ENCODE measurements at places on chromosomes 2 and 18.
A peak's percentile ranks its signal among the peaks of the same experiment; 100 is the strongest.

DNA sequence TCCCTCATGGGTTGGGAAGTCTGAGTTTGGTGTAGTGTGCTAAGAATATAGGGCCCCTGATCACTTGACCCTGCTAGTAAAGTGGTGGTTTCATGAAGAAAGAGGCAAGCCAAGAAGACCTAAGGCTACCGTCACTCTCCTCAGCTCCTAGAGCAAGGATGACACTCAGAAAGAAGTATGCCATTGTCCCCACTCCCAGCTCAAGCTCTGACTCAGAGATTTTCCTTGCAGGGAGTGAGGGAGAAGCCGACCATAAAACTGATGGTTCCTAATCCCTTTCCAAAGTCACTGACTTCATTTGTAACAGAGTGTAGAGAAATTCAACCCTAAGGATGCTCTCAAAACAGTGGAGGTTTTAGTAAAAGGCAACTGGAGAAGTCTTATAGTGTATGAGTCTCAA lies 80.9 kb downstream of the ICA1L start:
- DNase-seq, result no peak

- DNase-seq, result no peak
These were observed 33.6 kb downstream of the STEAP3 start for GRCh38 chr2:119257198-119257597.

DNA sequence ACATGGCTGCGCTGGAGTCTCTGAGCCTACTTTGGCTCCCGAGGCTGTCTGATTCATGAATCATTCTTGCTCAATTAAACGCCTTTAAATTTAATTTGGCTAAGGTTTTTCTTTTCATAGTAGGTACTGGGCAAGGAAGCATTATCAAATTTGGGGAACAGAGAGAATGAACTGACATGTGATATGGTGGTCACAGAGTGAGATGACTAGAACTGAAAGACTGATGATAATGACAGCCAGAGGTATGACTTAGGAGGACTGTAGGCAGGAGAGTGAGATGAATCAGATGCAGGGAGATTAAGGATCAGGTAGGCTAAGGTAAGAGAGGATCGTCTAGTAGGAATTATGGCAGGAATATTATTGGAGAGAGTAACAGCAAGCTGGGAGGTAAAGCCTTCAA lies 40.9 kb upstream of the ST8SIA3 start:
- no peak for DNase-seq

DNA sequence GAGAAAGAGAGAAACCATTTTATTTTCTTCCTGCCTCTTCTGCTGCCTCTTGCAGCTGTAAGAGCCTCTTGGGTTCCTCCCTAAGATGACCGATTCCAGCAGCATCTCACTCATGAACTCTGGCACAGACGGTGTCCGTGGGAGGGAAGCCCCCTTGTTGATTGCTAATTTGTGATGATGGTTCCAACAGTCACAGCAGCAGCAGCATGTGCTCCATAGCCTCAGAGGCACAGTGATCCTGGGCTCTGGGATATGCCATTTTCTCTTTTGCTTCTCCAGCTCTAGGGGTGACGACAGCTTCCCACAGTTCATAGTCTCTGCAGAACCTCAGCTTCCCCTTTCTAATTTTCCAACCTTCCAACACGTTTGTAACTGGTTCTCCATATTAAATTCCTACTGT lies 324.2 kb upstream of the HS6ST1 start:
- no peak for DNase-seq

DNA sequence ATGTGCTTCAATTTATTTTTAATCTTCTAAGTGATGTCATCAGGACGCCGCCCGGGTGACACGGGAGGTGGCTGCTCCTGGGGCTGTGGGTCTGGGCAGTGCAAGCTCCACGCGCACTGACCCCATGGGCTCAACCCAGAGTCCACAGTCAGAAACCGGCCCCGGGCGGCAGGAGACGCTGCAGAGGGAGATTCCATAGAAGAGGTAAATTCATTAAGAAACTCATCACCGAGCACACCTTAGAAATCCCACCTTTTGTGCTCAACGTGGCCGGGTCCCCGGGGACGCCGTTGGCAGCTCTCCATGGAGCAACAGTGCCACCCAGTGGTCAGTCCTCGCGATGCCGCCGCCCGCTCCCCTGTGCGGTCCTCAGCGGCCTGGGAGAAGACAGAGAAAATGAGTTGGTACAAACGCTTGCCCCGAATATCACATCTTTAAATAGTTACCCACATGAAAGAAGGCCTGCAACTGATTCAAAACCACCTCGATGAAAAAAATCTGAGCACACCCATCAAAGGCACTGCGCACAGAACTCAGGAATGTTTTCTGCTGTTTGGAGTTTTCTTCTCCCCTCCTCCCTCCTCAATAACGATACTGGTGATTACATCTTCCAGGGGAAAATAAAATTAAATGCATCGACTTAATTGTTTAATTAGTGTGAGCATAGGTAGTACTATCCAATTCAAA lies 92.6 kb downstream of the CMPK2 start:
- DNase-seq, result peak; percentile 28

GRCh38 chr18:26802330-26803200 lies 62.9 kb downstream of the AQP4 start:
- no peak for DNase-seq

DNA sequence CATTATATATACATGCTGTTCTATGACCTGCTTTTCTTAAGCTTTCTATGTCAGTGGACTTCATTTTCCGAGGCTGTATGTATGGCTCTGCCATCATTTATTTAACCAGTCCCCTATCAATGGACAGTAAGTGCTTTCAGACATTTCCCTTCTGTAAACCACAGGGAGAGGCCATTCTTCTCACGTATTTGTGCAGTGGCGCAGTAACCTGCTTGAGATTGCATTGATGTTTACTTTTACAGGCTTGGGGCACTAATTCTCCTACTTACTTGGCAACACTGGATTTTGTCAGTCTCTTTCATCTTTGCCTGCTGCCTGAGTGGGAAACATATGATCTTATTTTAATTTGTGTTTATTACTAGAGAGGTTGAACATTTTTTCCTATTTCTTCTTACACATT lies 52.1 kb downstream of the BOLA3 start:
- DNase-seq, result no peak

GRCh38 chr2:74816540-74817303 lies 17.2 kb upstream of the HK2 start:
- no peak for DNase-seq

GRCh38 chr2:216799873-216800431 lies 59.9 kb downstream of the TNP1 start:
- DNase-seq, result no peak

DNA sequence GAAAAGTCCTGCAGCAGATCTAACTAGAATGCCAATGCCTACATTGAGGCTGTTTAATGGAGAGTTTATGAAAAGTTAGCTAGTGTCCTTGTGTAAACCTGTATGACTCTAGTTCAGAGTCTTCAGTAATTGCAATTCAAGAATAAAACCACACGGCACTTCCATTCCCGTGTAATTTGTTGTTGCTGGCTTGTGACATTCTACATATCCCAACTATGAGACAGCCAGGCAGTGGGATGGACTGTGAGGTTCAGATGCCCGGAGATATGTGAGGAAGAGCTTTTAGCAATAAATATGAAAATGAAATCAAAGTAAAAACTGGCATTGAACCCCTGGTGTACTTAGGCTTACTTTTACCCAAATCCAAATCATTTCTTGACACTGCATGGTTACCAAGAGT lies 263.4 kb downstream of the NEDD4L start:
- DNase-seq, result no peak

DNA sequence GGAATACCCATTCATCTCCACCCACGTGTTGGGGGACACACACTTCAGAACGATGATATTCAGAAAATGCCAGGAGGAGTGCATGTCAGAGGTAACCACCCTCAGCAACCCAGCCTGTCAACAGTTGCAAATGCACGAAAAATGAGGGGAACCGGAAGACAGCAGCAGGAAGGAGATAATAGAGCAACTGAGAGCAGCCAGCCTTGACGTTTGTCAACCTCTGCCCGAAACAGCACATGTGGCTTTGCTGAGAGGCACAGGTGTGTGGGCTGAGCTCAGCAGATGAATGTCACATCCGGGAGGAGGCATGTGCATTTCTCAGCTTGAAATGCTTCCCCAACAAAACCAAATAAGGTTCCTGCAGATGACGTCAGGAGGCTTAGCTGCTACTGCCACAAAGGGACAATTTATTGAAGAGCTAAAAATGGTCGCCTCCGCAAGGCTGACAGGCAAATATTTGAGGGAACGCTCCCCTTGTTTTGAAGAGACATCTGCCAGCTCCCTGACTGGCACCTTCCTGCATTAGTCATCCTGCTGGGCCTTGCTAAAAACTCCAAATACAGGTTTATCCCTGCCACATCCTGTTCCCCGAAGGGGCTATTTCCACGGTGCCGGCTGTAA lies 419.0 kb downstream of the NBAS start:
- peak; percentile 67 for DNase-seq

- no peak for DNase-seq
These were observed 76.7 kb upstream of the SLC8A1 start for GRCh38 chr2:40528564-40528963.

DNA sequence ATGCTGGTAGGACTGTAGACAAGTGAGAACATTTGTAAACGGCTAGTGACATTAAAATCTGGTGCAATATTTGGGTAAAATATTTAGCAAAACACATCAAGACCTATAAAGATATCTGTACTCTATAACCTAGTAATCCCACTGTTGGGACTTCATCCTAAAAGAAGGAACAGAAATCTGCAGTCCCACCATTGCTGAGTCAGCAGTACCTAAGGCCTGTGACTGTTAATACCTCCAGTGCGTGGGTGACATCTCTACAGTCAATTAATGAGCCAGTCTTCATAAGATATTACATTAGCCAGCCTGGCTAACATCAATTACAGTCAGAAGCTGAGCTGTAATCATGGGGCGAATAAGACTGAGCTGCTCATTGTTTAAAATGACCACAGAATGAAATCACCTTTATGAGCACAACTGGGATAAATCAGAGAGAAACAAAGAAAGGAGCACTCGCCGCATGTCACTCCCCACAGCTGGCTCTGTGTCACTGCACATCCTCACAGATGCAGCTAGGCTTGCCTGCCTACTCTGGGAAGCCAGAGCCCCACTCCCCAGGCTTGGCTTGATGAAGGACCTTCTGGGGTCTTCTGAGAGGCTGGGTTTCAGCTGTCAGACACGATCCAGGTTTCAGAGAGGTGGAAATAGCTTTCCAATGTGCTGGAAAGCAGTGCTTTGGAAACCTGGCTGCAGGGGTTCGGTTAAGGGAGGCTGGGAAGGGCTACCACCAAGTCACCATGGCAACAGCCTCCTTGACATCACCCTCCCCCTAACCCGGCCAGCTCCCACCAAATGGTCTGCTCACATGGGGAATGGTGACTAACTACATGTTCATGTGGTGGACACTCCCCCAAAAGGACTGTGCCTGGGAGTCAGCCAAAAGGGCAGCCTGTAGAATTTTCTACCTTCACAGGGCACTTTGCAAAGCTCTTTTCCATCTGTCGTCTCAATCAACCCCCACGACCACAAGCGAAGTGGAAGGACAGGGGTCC lies 145.0 kb downstream of the ZBTB7C start:
- no peak for DNase-seq

- DNase-seq, result no peak
These were observed 331.2 kb downstream of the CTNNA2 start for GRCh38 chr2:79844011-79844410.

DNA sequence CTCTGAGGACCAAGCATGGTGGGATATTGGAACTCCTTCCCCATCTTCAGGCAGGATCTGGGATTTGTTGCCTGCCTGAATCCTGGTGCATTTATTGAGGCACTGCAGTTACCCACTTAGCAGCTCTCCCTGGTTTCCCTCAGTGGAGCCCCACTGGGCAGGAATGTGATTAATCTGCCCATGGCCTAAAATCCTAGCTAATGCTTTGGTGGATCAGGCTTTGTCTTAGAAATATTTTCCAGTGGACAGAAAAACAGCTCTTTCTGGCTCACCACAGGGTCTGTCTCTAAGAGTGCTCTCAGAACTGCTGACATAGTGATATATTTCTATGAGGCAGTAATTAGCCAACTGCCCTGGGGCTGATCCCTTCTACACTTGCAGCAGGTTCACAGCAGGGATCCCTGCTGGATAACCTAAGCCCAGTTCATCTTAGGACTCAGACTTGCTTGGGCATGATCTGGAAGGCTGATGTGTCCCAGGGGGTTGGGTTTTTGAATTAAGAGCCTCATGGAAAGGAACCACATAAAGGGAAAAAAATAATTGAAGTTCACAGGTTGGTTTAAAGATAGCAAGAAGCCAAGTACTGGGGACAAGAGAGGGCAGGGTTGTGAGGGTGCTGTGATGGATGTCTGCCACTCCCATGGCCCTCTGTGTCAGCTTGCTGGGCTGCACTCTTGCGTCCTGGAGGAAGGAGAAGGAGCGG lies 44.3 kb upstream of the ZDBF2 start:
- DNase-seq, result no peak

DNA sequence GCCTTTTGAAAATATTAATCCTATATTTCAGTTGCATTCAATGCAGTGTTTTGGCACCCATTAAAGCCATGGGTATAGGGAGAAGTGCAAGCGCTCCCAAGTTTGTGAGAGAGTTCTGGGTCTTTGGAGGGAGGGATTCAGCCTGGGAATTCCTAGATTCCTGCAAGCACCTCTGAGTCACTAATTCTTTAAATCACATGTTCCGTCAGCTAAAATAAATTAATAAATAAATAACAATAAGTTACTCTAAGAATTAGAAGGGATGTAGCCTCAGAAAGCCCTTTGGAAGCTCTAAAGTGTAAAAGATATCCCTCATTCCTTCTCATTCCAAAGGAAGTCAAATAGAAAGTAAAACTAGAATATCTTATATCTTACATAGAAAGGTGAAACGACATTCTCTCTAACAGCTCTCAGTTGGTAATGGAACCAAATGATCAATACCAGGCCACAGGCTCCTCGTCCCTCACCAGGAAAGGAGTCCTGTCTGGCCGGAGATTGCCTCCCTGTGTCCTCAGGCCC lies 222.4 kb upstream of the RBBP8 start:
- DNase-seq, result no peak

- no peak for DNase-seq
These were observed 375 bp downstream of the WNT10A start for GRCh38 chr2:218880859-218881594.

GRCh38 chr18:12333506-12334290 lies 25.7 kb downstream of the TUBB6 start:
- DNase-seq, result no peak

GRCh38 chr2:129895526-129896082 lies 83.9 kb upstream of the RAB6C start:
- no peak for DNase-seq

- no peak for DNase-seq
These were observed 49.0 kb downstream of the UGP2 start for GRCh38 chr2:63890678-63891077.

- DNase-seq, result no peak
These were observed 1371.5 kb upstream of the TMEFF2 start for GRCh38 chr2:193566276-193566675.

- no peak for DNase-seq
These were observed 32.7 kb downstream of the SIX3 start for GRCh38 chr2:44974064-44974715.

- DNase-seq, result no peak
These were observed 55.4 kb downstream of the BOLA3 start for GRCh38 chr2:74092275-74092674.

DNA sequence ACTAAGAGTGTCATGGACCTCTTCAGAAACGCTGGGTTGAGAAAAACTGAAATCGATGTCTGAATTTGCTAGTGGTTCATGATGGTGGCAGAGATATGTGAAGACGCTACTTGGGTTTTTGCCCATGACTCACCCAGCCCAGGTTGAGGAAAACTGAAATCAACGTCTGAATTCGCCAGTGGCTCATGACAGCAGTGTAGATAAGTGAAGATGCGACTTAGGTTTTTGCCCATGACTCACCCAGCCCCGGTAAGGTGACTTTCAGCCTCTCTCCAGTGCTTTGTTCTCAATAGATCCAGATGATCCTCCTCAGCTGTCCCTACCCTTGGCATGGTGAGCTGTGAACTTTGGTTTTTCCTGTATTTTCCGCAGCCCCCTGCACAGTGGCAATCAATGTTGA lies 105.3 kb upstream of the SIX3 start:
- DNase-seq, result no peak

GRCh38 chr2:106552921-106553320 lies 65.8 kb downstream of the CD8B2 start:
- DNase-seq, result no peak

Measured in activated CD8-positive, alpha-beta memory T cell treated with anti-CD3 and anti-CD28 coated beads for 4 hours (primary cell).